NAMALWA (cell line): ENCODE measurements at places on chromosomes 4 and X.

GRCh38 chrX:88425739-88426138, 321.3 kb upstream of the CPXCR1 start:
- peak; percentile 0 for DNase-seq

DNA sequence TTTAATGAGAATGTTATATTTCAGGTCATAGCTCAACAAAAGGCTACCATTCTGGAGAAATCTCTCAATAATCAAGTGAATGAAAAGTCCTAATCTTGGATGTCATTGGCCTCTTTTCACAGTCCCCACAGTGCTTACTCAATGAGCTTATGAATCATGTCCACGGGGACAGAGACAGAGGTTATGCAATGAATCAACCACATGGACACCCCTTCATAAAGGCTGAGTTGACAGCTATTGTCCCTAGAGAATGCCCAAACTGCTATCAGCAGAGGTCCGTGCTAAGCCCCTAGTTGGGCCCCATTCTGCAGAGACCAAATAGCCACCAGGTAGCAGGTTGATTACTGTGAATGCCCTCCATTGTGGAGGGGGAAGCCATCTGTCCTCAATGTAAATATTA, 158.1 kb downstream of the LHFPL1 start:
- no peak for DNase-seq

GRCh38 chr4:16168144-16168543, 58.1 kb downstream of the TAPT1 start:
- DNase-seq: no peak

- DNase-seq: no peak
These were observed 32.5 kb upstream of the DDX3X start for GRCh38 chrX:41301438-41301824.

- peak; percentile 89 for DNase-seq
These were observed 43.1 kb upstream of the FAM9C start for GRCh38 chrX:13087322-13088155.

DNA sequence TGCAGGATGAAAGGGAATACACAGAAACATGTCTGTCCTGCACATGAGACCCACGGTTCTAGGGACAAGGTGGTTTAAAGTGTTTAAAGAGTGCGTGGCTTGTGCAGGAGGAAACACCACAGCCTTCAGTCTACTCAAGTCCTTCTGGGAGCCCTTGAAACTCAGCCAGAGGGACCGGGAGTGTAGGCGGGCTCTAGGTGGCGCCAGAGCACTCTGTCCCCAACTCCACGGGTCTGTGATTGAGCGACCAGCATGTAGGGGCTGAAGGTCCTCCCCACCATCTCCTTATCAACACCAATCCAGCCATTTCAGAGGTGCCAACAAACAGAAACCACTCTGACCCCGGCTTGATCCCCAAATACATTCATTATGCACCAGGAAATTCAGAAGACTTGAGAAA, 82.0 kb upstream of the CLDN34 start:
- peak; percentile 61 for DNase-seq

DNA sequence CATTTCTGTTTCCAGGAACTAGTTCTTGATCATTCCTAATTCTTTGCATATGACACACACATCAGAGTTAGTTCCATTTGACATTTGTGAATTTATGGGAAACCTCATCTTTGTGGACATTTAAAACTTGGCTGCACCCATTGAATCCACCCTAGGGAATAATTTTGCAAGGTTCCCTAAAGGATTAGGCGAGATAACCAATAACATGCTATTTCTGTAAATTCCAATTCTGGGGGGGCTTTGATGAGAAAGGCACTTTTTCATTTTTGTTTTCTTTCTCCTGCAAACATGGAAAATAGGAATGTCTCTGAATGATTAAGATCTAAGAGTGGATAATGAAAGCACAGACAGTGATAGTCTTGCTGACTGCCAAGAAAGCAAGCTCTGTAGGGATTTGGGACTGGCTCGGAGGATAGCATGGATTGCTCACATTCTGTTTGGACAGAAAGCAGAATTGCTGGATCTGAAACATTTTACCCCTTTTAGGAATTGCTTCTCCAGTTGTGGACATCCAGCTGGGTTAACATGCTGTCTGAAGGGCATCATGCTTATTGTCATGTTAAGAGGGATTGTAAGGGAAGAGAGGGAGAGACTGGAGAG, 145.1 kb downstream of the NHS start:
- no peak for DNase-seq

GRCh38 chrX:139881130-139881529, 51.7 kb downstream of the ATP11C start:
- no peak for DNase-seq

- DNase-seq: no peak
These were observed 375.2 kb downstream of the MAGEE1 start for GRCh38 chrX:76802708-76803107.

GRCh38 chrX:69162361-69162865, 2.8 kb downstream of the PJA1 start:
- no peak for DNase-seq
